ENCODE measurements at places on chromosomes 11 and 22.

- DNase-seq: no peak
These were observed 5.6 kb downstream of the SLC36A4 start for GRCh38 chr11:93192163-93192562.

GRCh38 chr11:11841116-11841722 is 553 bp upstream of the USP47 start:
- peak; percentile 32 for DNase-seq

DNA sequence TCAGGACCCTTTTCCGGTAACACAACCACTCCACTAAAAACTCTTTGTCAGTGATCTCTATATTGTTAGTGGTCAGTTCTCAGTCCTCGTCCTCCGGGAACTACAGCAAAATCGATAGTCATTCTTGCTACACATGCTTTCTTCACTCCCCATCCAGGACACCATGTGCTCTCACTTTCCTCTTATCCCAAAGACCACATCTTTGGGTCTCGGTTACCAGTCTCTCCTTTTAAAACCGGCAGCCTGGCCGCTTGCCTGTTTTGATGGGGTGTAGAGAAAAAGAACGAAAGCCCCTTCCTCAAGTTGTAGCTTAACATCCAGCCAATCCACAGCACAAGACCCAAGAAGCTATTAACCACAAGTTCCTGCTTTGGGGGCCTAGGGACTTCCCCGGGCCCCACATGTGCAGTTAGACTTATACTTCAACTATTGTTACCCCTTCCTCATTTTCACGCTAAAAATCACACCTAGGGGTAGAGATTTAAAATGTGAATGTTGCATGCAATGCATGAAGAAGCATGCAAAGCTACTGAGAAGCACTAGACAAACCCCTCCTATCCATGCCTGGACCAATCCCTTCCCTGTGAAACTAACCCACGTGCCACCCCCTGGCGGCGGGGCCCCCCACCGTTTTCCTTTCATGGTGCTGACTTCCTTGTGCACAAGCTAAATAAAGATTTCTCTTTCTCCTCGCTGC is 1.5 kb upstream of the TOLLIP start:
- no peak for DNase-seq

- no peak for DNase-seq
These were observed 9.1 kb downstream of the CTSF start for GRCh38 chr11:66559142-66559865.

DNA sequence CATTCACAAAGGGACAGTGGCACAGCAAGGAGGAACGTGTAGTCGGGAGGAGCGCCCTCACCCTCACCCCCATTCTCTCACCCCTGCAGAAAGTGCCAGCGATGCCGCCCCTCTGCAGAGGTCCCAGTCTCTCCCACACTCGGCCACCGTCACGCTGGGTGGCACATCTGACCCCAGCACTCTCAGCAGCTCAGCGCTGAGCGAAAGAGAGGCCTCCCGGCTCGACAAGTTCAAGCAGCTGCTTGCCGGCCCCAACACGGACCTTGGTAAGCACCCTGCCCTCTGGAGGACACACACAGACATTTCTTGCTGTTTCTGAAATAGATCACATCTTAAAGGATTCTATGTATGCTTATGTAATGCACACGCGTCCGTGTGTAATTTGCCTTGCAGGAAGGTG is 34.9 kb downstream of the TBC1D22A start:
- DNase-seq: no peak

GRCh38 chr11:7558046-7558445 is 44.2 kb downstream of the PPFIBP2 start:
- DNase-seq: no peak

DNA sequence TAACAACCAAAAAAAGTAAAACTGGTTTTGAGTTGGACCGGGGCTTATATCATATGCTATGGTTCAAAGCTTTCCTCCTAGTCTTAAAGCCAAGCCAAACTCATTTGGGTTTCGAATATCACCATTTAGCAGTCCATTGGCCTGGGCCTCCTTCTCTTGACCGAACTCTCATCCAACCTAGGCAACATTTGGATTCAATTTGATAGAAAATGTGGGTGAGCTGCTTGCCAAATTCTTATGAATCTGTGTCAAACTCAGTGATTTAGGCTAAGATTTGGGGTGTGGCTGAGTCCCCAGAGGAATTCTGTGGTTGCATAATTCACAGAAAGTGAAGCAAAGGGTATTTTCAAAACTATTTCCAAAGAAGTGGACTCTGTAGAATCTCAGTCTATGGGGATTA is 83.7 kb downstream of the BLID start:
- no peak for DNase-seq
